CD8-positive, alpha-beta memory T cell (primary cell): ENCODE measurements at places on chromosomes 7 and 10. TPM values are rescaled to one million over a fixed set of nuclear protein-coding genes. Genes with fewer than 3 reads are reported as not detected.

Gene STEAP4
- not detected for total RNA-seq

Gene H2BK1
- total RNA-seq: 0.57 TPM

Gene CNNM1
- total RNA-seq: 0.11 TPM

Gene FBH1
- 58.7 TPM for total RNA-seq

Gene AKR1C1
- total RNA-seq: 0.24 TPM

Gene PLXDC2
- total RNA-seq: 0.38 TPM

Gene RET
- not detected for total RNA-seq

Gene EVX1
- not detected for total RNA-seq

Gene DPP6
- total RNA-seq: not detected

Gene SMO
- total RNA-seq: 0.33 TPM

Gene GNAT3
- total RNA-seq: not detected

Gene PDE1C
- not detected for total RNA-seq

Gene IGF2BP3
- 0.04 TPM for total RNA-seq

Gene GRB10
- total RNA-seq: 0.20 TPM

Gene LIPF
- total RNA-seq: not detected

Gene GALNT17
- not detected for total RNA-seq

Gene ZNF107
- 14.2 TPM for total RNA-seq

Gene LIPK
- not detected for total RNA-seq

Gene PNLIPRP2
- total RNA-seq: not detected

Gene LBX1
- total RNA-seq: not detected
